Activated T-cell treated with anti-CD3 and anti-CD28 coated beads, Interleukin-2, amount 50 U/mL, for 72 hours (primary cell): ENCODE measurements at places on chromosomes 2 and 18.

DNA sequence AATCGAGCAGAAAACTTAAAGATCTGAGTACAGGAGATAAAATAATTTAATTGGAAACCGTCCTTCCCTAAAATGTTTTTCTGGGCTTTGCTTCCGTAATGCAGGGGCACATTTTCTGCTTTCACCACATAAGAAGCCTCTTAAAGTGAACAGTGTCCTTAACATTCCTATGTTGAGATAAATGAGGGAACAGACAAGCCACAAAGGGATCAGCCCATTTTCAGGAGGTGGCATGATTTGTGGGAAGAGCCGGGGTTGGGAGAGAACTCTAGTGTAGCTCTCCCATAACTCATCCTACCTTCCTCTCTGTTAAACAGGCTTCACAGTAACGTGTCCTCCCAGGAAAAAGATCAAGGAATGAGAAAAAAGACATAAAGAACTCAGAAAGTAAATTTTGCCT lies 56.9 kb upstream of the ACVR1C start:
- no peak overlapping the region for H3K4me3 ChIP-seq
- H3K4me1 ChIP-seq, result no peaks in the 10 kb centered on the region
- DNase-seq, result no peak
- no peaks in the 10 kb centered on the region for H3K36me3 ChIP-seq
- H3K27ac ChIP-seq, result no peak overlapping the region
- peaks cover 18% of the 10 kb centered on the region for H3K27me3 ChIP-seq

DNA sequence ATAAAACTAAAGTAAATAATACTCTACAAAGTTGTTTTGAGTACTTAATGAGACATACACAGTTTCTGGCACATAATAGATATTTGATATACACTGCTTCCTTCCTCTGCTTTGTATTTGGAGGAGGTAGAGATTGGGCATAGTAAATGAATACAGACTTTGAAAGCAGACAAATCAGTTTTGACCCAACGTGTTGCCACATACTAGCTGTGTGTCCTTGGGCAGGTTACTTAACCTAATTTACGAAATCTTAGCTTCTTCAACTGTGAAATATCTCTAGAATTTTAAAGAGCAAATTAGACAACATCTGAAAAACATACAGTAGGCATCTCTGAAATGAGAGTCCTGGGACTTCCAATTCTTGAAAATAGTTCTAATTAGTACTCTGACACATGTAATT lies 425.4 kb downstream of the TGIF1 start:
- H3K27me3 ChIP-seq, result peaks cover 35% of the 10 kb centered on the region
- H3K4me3 ChIP-seq, result no peak overlapping the region
- no peak for DNase-seq
- no peak overlapping the region for H3K27ac ChIP-seq
- no peaks in the 10 kb centered on the region for H3K4me1 ChIP-seq

- H3K27ac ChIP-seq, result no peak overlapping the region
- peaks cover 22% of the 10 kb centered on the region for H3K4me1 ChIP-seq
- DNase-seq, result no peak
- no peaks in the 10 kb centered on the region for H3K27me3 ChIP-seq
- no peak overlapping the region for H3K4me3 ChIP-seq
- no peaks in the 10 kb centered on the region for H3K36me3 ChIP-seq
Measured at GRCh38 chr2:48442610-48443360, 87.2 kb upstream of the STON1 start.

- H3K4me3 ChIP-seq, result no peak overlapping the region
- no peaks in the 10 kb centered on the region for H3K27me3 ChIP-seq
- no peaks in the 10 kb centered on the region for H3K36me3 ChIP-seq
Measured at GRCh38 chr18:76449111-76449453, 46.0 kb downstream of the ZNF516 start.

GRCh38 chr2:171411214-171411613 lies 22.6 kb downstream of the METTL8 start:
- H3K4me3 ChIP-seq, result no peak overlapping the region
- H3K36me3 ChIP-seq, result peaks cover 2% of the 10 kb centered on the region
- no peak for DNase-seq
- H3K4me1 ChIP-seq, result peaks cover 44% of the 10 kb centered on the region
- no peak overlapping the region for H3K27ac ChIP-seq

DNA sequence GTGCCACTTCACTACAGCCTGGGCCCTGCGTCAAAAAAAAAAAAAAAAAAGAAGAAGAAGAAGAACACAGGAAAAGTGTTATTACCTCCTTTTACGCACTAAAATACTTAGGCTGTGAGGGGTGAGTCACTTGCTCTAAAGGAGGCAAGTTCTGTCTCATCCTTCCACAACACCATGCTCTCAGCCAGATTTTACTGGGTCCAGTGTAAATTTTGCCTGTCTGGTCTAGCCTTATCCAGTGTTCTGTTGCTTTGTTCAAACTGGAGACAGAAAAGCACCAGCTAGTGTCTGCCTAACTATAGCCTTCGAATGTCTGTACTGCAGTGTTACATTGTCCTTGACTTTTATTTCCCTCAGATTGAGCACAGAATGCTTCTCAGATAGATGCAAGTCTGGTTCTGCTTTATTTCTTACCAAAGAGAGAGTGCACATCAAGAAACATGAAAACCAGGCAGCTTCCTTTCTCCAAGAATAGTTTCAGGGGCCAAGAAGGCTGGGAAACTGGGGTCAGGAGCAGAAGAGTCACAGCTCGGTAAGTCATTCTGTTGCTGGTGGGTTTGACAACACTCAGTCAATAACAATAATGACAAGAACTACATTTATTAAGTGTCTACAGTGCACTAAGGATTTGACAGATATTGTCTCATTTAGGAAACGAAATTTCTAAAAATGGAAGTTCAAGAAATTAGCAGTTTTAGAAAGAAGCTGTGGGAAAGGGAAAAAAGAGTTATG lies 3.1 kb upstream of the MSGN1 start:
- H3K27me3 ChIP-seq, result peaks cover 9% of the 10 kb centered on the region
- no peak overlapping the region for H3K27ac ChIP-seq
- no peaks in the 10 kb centered on the region for H3K4me1 ChIP-seq
- no peaks in the 10 kb centered on the region for H3K36me3 ChIP-seq
- H3K4me3 ChIP-seq, result no peak overlapping the region

GRCh38 chr2:31213601-31214443 lies 3.5 kb downstream of the CAPN14 start:
- H3K27me3 ChIP-seq, result no peaks in the 10 kb centered on the region
- no peak overlapping the region for H3K27ac ChIP-seq
- H3K4me1 ChIP-seq, result peaks cover 27% of the 10 kb centered on the region
- H3K36me3 ChIP-seq, result no peaks in the 10 kb centered on the region

DNA sequence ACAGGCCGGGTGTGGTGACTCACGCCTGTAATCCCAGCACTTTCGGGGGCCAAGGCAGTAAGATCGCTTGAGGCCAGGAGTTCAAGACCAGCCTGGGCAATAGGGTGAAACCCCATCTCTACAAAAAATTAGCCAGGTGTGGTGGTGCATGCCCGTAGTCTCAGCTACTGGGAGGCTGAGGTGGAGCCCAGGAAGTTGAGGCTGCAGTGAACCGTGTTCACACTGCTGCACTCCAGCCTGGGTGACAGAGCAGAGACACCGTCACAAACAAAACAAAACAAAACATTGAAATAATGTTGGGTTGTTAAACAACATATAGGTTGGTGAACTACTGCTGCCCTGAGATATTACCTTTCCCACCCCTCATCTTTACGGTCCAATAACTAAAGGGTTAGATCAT lies 48.8 kb upstream of the AGPS start:
- H3K4me1 ChIP-seq, result no peaks in the 10 kb centered on the region
- no peak overlapping the region for H3K4me3 ChIP-seq
- no peaks in the 10 kb centered on the region for H3K36me3 ChIP-seq
- DNase-seq, result no peak
- H3K27me3 ChIP-seq, result no peaks in the 10 kb centered on the region

DNA sequence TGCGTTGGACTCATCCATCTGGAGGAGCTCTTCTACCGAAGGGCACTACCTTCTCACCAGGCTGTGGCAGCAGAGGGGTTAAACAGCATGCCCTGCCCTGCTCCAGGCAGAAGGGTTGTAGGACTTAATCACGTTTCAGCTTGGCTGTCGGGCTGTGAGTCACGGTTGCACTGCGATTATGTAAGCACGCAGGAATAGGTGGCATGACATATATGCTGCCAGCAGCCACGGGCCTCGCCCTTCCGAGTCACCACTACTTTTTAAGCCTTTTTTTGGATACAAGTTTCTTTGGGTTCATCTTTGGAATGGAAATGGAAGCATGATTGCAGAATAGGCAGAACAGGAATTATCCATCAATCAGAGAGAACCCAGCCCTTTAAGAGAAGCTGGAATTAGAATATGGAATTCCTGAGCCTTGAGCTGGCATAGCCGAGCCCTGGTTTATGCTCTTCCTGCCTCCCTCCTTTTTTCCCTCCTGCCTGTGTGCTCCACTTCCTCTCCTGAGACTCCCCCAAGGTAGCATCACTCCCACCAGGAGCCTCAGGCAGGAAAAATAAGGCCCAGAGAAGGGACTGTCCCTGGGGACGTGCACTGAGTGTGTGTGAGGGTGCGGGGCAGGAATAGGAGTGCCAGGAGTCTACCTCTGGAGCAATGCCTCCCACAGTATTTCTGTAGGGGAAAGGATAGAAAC lies 86.8 kb downstream of the SEMA4F start:
- no peaks in the 10 kb centered on the region for H3K27me3 ChIP-seq
- H3K4me1 ChIP-seq, result no peaks in the 10 kb centered on the region
- no peak for DNase-seq
- peaks cover 7% of the 10 kb centered on the region for H3K36me3 ChIP-seq
- no peak overlapping the region for H3K4me3 ChIP-seq

DNA sequence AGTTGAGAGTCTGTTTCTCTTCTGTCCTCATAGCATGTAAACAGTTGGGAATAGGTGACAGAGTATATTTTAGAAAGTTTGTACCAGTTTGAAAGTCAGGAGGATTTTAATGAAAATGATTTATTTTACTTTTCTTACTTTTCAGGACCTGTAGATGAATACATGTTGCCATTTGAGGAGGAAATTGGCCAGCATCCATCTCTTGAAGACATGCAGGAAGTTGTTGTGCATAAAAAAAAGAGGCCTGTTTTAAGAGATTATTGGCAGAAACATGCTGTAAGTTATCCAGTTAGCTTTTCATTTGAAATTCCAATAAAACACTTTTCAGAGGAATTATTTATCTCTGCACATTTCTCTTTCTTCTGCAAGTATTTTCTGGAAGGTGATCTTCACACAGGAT lies 81.1 kb downstream of the ACVR2A start:
- no peak for DNase-seq
- no peak overlapping the region for H3K4me3 ChIP-seq
- H3K4me1 ChIP-seq, result no peaks in the 10 kb centered on the region

DNA sequence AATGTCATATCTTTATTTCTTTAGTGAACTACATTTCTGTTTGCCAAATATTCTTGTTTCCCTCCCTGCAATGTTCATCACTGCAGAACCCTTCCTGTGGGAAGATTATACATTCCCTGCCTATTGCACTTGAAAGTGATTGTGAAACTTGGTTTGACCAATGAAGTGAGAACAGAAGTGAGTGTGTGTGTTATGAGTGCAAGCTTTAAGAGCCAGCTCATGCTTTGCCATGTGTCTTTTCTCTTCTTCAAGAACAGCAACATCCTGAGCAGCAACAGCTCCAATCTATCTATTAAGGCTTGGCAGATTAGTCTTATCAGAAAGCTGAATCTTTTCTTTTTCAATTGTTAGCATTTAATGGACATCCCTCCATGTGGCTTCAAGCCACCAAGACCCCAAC lies 42.0 kb upstream of the UBE2E3 start:
- H3K4me1 ChIP-seq, result peaks cover 18% of the 10 kb centered on the region
- no peak overlapping the region for H3K4me3 ChIP-seq
- H3K27ac ChIP-seq, result no peak overlapping the region
- no peak for DNase-seq
- H3K27me3 ChIP-seq, result peaks cover 6% of the 10 kb centered on the region

GRCh38 chr2:177265824-177266817 lies 1.6 kb upstream of the NFE2L2 start:
- H3K27ac ChIP-seq, result peak overlapping the region; percentile 96
- H3K4me3 ChIP-seq, result peak overlapping the region; percentile 96
- peaks cover 2% of the 10 kb centered on the region for H3K36me3 ChIP-seq
- peaks cover 50% of the 10 kb centered on the region for H3K4me1 ChIP-seq
- no peak for DNase-seq

DNA sequence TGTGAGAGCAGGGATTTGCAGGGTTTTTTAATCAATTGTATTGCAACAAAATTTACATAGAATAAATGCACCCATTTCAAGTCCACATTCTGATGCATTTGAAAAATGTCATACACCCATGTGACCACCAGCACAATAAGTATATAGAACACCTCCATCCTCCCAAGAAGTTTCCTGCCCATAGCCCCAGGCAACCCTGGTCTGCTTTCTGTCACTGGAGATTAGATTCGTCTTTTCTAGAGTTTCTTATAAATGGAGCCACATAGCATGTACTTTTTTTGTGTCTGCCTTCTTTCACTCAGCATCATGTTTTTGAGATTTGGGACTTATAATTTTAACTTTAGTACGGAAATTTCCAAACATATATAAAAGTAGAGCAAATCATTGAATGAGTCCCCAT lies 127.2 kb upstream of the EPAS1 start:
- H3K27me3 ChIP-seq, result no peaks in the 10 kb centered on the region
- peaks cover 1% of the 10 kb centered on the region for H3K36me3 ChIP-seq
- no peak for DNase-seq
- no peak overlapping the region for H3K4me3 ChIP-seq
- H3K4me1 ChIP-seq, result no peaks in the 10 kb centered on the region
- H3K27ac ChIP-seq, result peak overlapping the region; percentile 14

DNA sequence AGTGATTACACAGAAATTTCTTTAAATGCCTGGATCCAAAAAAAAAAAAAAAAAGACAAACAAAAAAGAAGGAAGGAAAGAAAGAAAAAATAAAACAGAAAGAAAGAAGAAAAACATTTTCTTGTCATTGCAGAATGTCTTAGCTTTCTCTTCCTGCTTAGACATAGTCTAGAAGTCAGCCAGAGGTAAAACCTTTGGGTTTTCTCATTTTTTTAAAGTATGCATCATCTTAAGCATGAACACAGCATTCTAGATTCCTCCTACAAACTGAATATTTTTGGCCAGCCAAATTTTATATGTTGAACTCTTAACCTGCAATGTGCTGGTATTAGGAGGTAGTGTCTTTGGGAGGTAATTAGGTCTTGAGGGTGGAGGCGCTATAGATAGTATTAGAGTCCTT lies 243.9 kb downstream of the TRIB2 start:
- H3K36me3 ChIP-seq, result peaks cover 5% of the 10 kb centered on the region
- peaks cover 11% of the 10 kb centered on the region for H3K4me1 ChIP-seq
- peaks cover 29% of the 10 kb centered on the region for H3K27me3 ChIP-seq
- H3K4me3 ChIP-seq, result no peak overlapping the region

DNA sequence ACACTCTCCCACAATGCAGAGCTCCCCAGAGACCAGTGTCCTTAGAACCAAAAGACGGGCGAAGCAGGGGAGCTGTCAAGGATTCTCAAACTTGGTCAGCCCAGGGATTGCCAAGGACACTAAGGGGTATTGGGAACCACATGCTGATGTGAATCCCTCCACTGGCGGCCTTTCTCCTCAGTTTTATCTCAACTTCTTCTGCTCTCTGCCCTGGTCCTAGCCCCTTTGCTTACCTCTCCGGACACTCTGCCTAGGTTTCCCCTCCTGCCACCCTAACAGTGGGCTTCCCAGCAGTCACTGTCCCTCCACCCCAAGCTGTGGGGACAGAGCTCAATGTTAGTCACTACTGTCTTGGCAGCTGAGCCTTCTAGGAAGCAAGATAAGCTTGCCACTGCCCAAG lies 61.1 kb downstream of the POLR1A start:
- no peaks in the 10 kb centered on the region for H3K27me3 ChIP-seq
- H3K36me3 ChIP-seq, result peaks cover 8% of the 10 kb centered on the region
- H3K4me3 ChIP-seq, result no peak overlapping the region
- H3K4me1 ChIP-seq, result peaks cover 35% of the 10 kb centered on the region
- no peak for DNase-seq

GRCh38 chr2:70709275-70710037 lies 58.5 kb downstream of the ADD2 start:
- H3K4me3 ChIP-seq, result peak overlapping the region; percentile 13
- H3K4me1 ChIP-seq, result peaks cover 25% of the 10 kb centered on the region
- H3K27me3 ChIP-seq, result no peaks in the 10 kb centered on the region
- DNase-seq, result peak; percentile 7
- H3K36me3 ChIP-seq, result no peaks in the 10 kb centered on the region
